HuH-7.5 (cell line): ENCODE measurements at places on chromosomes 11 and 22.

GRCh38 chr11:97860237-97860636, 1160.5 kb upstream of the CNTN5 start:
- DNase-seq, result no peak

- DNase-seq, result peak; percentile 10
These were observed 10.5 kb downstream of the EMID1 start for GRCh38 chr22:29216011-29216872.

GRCh38 chr11:117627259-117627658, 169.8 kb downstream of the DSCAML1 start:
- DNase-seq, result no peak

DNA sequence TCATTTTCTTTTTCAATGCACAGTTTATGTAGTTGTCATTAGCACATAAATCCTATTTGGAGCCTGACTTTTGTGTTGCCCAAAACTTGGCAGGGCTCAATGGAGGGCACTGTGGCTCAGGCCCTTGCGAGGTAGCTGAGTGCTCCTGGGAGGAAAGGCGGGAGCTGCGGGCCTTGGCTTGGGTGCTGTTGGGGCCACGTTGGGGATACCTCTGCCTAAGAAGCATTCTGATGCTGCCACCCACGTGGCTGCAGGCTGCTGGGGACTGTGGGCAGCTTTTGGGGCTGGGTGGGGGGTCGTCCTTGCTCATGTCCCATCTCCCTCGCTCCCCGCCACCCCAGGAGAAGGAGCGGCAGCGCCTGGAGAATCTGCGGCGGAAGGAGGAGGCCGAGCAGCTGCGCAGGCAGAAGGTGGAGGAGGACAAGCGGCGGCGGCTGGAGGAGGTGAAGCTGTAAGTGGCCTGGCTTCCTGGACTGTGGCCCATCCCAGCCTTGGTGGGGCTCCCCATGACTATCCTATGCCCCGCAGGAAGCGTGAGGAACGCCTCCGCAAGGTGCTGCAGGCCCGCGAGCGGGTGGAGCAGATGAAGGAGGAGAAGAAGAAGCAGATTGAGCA, 20.9 kb downstream of the INCENP start:
- DNase-seq, result no peak

- DNase-seq, result no peak
These were observed 26.1 kb upstream of the MUC5B start for GRCh38 chr11:1196516-1197391.

DNA sequence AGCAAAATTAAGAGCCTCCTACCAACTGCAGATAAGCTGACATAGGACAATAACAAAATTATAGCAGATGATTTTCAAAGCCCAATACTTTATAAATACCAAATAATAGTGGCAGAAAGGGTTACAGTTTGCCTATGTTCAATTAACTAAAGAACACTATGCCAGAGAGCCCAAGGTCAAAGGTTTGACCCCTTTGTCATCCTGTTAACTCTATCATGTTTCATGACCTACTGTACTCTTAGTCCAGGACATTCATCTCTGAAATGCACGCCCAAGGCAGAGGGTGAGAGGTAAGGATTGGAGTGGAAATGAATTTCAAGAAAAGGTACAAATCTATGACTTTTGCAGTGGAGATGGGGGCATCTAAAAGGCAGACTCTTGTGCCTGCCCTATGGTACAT, 70.6 kb downstream of the DDIAS start:
- no peak for DNase-seq

- no peak for DNase-seq
These were observed 860.8 kb downstream of the TBC1D22A start for GRCh38 chr22:47623066-47623762.
